COR-L47 (cell line): ENCODE measurements at places on chromosomes 12 and 14.

DNA sequence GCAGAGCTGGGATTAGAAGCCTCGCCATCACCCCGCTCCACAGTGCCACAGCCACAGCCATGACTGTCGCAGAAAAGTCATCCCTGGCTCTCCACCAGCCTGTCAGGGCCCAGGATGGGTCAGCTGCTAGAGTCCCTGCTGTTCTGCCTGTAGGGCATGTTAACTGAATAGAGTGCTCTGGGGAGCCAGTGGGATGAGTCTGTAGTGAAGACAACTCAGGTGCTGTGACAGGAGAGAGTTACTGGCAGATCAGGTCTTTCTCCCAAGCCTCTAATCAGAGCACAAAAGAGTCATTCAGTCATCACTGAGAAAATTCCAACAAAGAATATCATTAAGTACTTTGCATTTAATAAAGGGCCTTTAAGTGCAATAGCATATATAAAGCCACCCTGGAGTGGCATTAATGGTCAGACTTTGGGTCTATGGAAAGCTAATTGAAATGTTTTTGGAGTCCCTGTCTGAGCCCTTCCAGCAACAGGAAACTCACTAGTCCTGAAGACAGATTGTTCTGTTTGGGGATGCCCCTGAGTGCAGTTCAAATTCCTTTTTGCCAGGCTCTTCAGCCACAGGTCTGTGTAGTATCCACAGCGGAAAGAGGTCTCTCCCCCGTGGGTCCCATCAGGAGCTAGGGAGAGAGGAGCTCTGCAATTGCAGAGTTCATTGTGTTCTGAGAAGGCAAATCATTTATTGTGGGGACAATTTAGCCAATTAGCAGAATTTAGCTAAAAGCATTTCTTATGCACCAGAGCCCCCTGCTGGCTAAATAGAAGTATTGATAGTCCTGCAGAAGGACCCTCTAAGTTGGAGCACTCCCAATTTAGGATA is 45.2 kb upstream of the C14orf132 start:
- peak; percentile 89 for DNase-seq

- no peak for DNase-seq
These were observed 18.8 kb downstream of the GPR65 start for GRCh38 chr14:88023658-88024187.

DNA sequence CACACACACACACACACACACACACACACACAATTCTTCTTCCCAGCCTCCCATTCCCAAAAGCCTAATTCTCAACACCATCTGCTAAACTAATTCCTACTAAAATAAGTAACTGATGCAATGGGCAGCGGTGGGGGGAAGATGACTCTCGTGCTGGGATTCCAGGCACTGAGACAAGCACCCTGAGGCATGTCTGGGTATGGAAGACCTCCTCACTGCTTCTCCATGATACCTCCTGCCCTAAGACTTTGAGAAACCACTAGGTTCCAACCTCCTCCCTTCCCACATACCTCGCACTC is 789 bp upstream of the VWF start:
- no peak for DNase-seq

DNA sequence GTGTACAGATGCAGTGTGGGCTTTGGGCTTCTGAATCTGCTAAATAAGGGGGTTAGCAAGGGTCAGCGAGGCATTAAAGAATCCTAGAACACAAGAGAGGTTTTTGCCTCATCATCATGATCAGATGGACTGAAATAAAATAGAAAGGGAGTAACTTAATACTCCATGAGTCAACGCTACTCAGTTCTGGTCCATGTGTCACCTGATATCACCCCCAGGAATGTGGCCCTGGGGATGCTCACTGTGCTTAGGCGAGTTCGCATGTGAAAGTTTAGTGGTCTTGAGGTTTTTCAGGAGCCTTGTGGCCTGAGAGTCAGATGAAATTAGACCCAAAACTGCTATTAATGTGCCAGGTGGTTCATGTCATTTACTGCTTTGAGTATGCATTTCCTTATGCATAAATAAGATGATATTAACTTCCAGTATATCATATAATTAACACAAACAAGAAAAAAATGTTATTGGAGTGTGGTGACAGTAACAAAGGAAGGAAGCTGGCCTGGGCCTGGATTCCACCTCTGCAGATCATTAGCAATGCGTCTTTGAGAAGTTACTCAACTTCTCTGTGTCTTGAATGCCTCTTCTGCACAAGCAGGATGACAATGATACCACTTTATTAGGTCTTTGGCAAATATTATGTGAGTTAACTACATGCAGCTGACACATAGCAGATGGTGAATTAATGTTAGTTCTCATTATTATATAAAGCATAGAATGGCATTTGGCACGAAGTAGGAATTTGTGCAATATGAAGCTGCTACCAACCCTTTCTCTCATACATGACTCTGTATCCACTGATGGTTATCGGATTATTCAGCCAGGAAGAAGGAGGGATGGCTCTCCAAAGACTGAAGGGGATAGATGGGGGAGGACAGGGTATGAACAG is 1272.6 kb downstream of the AACS start:
- DNase-seq: no peak

- no peak for DNase-seq
These were observed 140.9 kb upstream of the SRRM4 start for GRCh38 chr12:118840399-118840798.
